ENCODE measurements at places on chromosomes 4 and X. TPM values are rescaled to one million over a fixed set of nuclear protein-coding genes. Genes with fewer than 3 reads are reported as not detected.

GRCh38 chr4:6622744-6623143 is 17.7 kb upstream of the MRFAP1 start:
- no peak for DNase-seq

DNA sequence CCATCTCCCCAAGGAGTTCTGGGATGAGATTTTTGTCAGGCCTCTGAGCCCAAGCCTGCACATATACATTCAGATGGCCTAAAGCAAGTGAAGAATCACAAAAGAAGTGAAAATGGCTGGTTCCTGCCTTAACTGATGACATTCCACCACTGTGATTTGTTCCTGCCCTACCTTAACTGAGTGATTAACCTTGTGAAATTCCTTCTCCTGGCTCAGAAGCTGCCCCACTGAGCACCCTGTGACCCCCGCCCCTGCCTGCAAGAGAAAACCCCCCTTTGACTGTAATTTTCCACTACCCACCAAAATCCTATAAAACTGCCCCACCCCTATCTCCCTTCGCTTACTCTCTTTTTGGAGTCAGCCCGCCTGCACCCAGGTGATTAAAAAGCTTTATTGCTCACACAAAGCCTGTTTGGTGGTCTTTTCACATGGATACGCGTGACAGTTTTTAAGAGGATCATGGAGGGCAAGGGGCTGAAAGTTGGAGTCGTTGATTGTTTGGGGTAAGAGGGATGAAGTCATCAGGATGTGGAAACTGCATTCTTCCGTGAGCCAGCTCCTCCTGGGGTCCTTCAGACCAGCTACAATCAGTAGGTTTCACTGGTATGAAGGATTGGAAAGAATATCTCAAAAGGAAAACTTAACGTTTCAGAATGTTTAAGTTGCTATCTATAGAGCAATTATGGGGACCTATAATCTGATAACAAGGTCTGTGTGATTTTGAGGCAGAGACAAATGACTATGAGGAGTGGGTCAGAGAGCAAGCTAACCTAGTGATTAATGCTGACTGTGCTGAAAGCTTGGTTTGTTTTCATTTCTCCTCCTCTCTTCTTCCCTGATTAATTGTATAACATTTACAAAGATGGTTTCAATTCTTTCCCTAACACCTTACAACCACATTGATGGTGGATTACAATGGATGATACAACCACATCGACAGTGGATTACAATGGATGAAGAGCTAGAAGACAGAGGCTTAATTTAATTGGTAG is 28.6 kb upstream of the MAGEA11 start:
- DNase-seq, result no peak

- DNase-seq, result no peak
These were observed 712.3 kb downstream of the C4orf33 start for GRCh38 chr4:129808242-129808641.

DNA sequence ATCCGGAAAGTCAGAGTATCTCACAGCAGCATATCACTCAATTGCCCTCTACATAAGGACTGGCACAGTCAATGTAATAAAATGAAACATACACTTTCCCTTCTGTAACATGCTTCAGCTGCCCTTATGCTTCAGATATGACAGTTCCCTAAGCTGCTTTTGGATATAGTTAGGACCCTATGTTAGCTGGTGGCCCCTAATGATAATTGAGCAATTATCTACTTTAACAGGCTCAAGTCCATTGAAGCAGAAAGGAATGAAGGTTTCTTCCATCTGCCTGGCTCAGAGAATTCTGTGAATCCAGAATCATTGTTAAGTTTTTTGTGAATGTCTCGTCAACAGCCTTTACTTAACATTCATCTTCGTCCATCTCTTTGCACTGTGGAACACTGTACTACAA is 951.2 kb upstream of the DIAPH2 start:
- DNase-seq, result no peak

Gene ZAR1
- not detected for total RNA-seq

Gene MAGEA8
- not detected for total RNA-seq

Gene XG
- total RNA-seq, result 1.0 TPM

Gene NCAPG
- 1.8 TPM for total RNA-seq

Gene RRAGB
- total RNA-seq, result 15.8 TPM
